CD4-positive, alpha-beta T cell treated with Interleukin-4 for 1 hour (primary cell): ENCODE measurements at places on chromosomes 1 and 21.
A peak's percentile ranks its signal among the peaks of the same experiment; 100 is the strongest.

GRCh38 chr1:39406533-39407450 lies 84.6 kb upstream of the BMP8A start:
- DNase-seq, result no peak

DNA sequence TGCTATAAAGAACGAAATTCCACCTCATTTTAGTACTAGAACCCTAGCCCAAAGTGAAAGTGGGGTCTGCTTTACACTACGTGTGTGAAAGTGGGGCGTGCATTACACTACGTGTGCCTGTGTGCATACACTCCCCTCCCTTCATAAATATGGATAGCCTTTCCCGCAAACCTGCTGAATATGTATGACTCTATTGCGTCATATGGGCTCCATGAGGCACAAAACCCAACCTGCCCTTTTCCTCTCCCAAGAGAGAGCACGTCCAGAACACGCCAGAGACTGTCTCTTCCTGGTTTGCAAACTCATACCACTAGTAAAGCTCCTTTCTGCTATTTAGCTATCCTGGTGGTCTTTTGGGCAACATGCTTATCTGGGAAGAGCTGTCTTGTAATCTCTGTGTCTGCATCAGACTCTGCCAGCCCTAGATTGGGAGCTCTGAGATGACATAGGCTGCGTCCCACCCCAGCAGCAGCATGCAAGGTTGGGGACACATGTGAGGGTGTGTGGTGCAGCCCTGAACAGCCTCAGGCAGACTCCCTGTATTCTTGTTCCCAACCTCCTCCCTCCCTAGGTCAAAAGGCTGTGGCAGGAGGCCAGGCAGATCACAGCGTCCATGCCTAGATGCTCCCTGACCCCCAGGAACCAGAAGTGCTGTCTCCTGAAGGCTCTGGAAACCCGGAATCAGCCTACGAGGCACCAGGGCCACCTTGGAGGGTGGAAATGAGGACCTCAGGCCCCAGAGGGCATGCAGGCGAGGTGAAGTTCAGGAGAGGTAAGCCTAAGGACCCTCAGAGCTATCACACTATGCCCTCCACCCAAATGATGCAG lies 12.3 kb upstream of the PADI1 start:
- no peak for DNase-seq

- DNase-seq, result no peak
These were observed 193.1 kb downstream of the RYR2 start for GRCh38 chr1:237235091-237235490.

GRCh38 chr1:226408285-226409184 lies 642 bp upstream of the PARP1 start:
- DNase-seq, result no peak

DNA sequence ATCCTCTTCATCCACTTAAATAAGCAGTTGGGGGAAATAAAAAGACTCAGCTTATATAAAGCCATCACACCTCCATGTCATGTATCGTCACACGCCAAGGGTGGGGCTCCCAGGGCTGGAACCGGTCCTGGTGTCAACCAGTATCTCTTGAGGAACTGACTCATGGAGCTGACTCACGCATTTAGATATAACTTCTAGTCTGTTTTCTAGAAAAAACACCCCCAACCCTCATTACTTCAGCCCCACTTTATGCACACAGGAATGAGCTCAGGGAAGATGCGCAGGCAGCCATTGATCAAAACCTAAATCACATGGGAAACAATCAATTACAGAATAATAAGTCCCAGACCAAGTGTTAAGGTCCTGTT lies 6.9 kb upstream of the IL22RA1 start:
- DNase-seq, result no peak

DNA sequence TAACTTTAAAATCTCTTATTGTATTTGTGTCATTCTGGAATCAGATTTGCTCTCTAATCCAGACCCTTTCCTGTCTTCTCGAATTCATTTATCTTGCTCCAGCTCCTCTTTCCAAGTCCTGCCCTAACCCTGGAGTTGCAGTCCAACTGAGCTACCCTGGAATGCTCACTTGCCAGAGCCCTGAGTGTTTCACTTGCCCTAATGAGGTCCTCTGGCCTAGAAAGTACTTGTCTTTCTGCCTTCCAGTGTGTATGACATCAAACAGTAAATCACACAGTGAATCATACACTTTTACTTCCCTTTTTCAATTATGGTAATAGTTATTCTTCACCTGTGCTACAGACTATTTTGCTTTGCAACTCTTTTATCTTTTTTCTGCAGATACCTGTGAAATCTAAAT lies 96.9 kb downstream of the NEK7 start:
- no peak for DNase-seq

DNA sequence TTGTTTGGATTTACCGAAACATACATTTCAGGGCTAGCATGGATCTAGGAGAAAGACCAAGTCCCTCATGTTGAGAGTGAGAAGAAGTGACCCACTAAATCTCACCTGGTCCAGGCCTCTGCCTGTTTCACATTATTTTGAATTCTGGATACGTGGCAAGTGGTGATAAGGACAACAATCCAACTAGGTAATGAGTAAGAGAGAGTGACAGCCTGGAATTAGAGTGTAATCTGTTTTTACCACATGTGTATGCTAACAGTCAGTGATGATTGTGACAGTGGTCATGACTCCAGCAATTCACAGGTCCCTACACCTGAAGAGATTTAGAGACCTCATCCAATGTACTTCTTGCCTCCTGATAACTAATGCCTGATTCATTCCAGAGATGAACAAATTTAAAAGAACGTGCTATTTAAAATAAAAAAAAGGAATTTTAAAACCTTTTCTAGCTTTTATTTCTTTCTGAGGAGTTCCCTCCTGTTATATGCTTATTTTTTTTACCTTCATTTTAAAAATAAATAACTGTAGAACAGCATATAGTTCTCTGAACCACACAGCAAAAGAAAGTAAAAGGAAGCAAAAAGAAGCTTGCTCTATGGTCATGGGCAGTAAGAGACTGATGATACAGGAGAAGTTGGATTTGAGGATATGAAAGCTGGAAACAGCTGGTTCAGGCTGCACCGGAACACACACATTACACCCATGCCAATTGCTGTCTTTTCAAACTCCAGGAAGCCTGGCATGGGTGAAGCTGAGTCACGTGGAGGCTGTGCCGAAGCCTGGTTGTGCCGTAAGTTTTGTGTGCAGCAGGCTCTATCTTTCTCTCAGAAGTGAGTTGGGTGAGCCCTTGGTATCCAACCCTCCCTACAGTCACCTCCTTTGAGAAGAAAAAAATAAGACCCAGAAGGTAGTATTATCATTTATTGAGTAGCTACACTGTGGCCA lies 14.7 kb downstream of the C1orf116 start:
- no peak for DNase-seq

- no peak for DNase-seq
These were observed 37.8 kb upstream of the GADD45A start for GRCh38 chr1:67647036-67647798.

DNA sequence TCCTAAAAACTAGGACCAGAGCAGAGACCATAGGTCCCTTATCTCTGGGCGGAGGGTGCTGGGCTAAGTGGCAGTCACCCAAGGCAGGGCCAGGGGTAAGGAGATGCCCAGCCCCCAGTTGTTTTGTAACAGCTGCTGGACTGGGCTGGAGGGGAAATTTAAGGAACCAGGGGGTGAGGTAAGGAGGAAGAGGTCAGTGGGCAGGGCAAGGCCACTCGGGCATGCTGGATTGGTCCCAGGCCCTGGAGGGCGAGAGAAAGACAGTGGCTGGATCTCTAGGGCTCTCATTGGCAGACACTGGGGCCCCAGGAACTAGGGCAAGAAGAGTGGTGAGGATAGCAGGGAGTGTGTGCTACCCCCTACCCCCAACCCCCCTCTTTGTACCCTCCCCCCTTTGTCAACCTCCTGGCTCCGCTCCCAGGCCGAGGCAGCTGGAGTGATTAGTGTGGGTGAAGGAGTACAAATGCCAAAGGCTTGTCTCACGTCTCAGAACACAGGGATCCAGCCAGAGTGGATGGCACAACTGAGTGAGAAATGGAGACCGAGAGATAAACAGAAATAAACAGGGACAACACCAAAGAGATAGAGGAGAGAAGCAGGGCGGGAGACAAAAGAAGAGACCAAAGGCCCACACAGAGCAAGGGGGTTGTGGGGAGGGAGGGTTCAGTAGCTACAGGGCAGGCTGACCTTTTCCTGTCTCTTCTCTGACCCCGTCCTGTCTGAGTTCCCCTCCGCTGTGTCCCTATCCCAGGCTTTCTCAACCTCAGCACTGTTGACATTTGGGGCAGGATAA lies 20.5 kb upstream of the THRAP3 start:
- peak; percentile 55 for DNase-seq
